ENCODE measurements at places on chromosomes 1 and 21. TPM values are rescaled to one million over a fixed set of nuclear protein-coding genes. Genes with fewer than 3 reads are reported as not detected.
A peak's percentile ranks its signal among the peaks of the same experiment; 100 is the strongest.

- no peak for DNase-seq
- no peaks in the 10 kb centered on the region for H3K36me3 ChIP-seq
- no peaks in the 10 kb centered on the region for H3K27me3 ChIP-seq
- no peak overlapping the region for H3K4me3 ChIP-seq
- no peaks in the 10 kb centered on the region for H3K4me1 ChIP-seq
Measured at GRCh38 chr21:38721958-38722357, 83.8 kb upstream of the ETS2 start.

DNA sequence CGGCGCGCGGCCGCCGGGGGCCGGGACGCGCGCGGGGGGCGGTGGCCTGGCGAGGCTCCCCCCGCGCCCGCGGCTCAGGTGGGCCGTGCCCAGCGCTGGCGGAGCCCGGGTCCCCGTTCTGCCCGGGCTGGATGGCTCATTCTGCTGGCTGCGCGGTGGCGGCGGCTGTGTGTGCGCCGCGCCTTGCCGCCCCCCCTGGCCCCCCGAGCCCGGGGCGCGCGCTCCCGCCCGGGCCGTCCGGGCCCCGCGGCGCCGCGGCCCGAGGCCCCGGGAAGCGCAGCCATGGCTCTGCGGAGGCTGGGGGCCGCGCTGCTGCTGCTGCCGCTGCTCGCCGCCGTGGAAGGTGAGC is at the start of gene EPHB2:
TSS of gene EPHB2 (plus strand) at position 139 of the 349 bp plus-strand sequence. CDS start at position 283, 144 bp downstream.
- H3K4me3 ChIP-seq: peak within 1 kb of the TSS; percentile 62
- H3K36me3 ChIP-seq: no peaks in the 10 kb centered on the region
- peaks cover 21% of the 10 kb centered on the region for H3K4me1 ChIP-seq
- H3K27ac ChIP-seq: no peak within 1 kb of the TSS

- no peak overlapping the region for H3K4me3 ChIP-seq
- H3K36me3 ChIP-seq: no peaks in the 10 kb centered on the region
- no peak for DNase-seq
- H3K27me3 ChIP-seq: peaks cover 16% of the 10 kb centered on the region
- peaks cover 10% of the 10 kb centered on the region for H3K4me1 ChIP-seq
Measured at GRCh38 chr1:25004355-25004754, 74.3 kb upstream of the RUNX3 start.

GRCh38 chr1:27144049-27144748 is 10.7 kb downstream of the SLC9A1 start:
- no peak overlapping the region for H3K4me3 ChIP-seq
- no peaks in the 10 kb centered on the region for H3K36me3 ChIP-seq
- no peaks in the 10 kb centered on the region for H3K27me3 ChIP-seq
- no peak for DNase-seq
- peaks cover 81% of the 10 kb centered on the region for H3K4me1 ChIP-seq

Gene KRTAP11-1
- total RNA-seq: 3.2 TPM

Gene MNDA
- 3.7 TPM for total RNA-seq

DNA sequence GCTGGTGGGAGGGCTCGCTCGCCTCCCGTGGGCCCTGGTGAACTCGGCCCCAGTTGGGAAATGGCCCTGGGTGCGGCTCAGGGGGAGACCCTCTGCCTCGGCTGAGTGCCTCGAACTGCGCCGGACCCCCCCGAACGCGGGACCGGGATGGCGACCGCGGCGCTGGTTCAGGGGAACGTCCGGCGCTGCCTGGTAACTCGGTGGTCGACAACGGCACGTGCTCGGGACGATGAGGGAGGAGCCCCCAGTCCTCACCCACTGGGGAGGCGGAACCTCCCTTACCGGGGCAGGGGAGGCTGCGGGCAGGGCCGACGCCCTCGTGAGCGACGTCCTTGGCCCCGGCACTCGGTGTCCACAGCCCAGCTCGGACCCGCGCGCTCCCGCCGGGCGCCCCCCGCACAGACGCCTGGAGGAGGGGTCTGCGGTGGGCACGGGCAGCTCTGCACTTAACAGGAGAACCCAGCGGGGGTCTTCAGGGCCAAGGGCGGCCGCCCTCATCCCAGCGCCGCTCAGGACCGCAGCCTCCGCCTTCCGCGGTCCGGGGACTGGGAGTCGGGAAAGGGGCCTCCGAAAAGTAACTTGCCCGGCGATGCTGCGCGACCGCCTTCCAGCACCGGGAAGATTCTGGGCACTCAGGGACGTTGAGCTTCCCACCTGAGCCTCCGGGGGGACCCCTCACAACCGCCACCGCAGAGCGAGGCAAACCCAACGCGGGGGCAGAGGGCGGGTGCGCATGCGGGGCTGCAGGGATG is 1.7 kb downstream of the HES4 start:
- peaks cover 48% of the 10 kb centered on the region for H3K4me1 ChIP-seq
- DNase-seq: peak; percentile 64
- peaks cover 65% of the 10 kb centered on the region for H3K27me3 ChIP-seq
- H3K4me3 ChIP-seq: peak overlapping the region; percentile 56

Gene CNIH3
- total RNA-seq: 6.7 TPM

- peaks cover 26% of the 10 kb centered on the region for H3K4me1 ChIP-seq
- no peak overlapping the region for H3K27ac ChIP-seq
Measured at GRCh38 chr1:219184337-219184736, 10.7 kb downstream of the LYPLAL1 start.

DNA sequence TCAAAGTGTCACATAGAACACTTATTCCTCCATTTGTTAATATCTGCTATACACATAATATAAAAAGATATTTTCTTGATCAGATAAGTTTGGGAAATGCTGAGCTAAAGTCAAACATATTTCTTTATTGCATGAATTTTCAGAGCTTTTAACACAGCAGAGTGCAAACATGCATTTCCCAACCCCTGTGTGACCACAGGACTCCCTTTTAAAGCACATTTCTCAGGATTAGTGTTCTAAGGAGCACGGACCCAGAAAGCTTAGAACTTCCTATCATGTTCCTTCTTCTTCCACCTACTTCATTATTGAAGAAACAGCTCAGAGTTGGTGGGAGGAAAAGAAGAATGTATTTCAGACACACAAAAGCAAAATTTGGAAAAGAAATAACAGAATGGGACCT is 109.1 kb upstream of the CDC42BPA start:
- DNase-seq: no peak
- no peaks in the 10 kb centered on the region for H3K27me3 ChIP-seq
- no peak overlapping the region for H3K27ac ChIP-seq
- no peaks in the 10 kb centered on the region for H3K36me3 ChIP-seq

- H3K36me3 ChIP-seq: peaks cover 57% of the 10 kb centered on the region
- H3K4me1 ChIP-seq: peaks cover 64% of the 10 kb centered on the region
- H3K4me3 ChIP-seq: peak overlapping the region; percentile 98
- no peak for DNase-seq
- H3K27me3 ChIP-seq: no peaks in the 10 kb centered on the region
Measured at GRCh38 chr1:150575072-150575489, 4.3 kb downstream of the MCL1 start.

GRCh38 chr1:189939967-189940366 is 537.7 kb downstream of the BRINP3 start:
- no peaks in the 10 kb centered on the region for H3K36me3 ChIP-seq
- DNase-seq: no peak

DNA sequence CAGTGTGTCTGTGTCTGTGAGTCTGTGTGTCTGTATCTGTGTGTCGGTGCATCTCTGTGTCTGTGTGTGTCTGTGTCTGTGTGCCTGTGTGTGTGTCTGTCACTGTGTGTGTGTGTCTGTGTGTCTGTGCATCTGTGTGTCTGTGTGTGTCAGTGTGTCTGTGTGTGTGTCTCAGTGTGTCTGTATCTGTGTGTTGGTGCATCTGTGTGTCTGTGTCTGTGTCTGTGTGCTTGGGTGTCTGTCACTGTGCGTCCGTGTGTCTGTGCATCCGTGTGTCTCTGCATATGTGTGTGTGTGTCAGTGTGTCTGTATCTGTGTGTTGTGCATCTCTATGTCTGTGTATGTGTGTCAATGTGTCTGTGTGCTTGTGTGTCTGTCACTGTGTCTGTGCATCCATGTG is 44.7 kb upstream of the POFUT2 start:
- H3K27me3 ChIP-seq: peaks cover 13% of the 10 kb centered on the region
- H3K27ac ChIP-seq: no peak overlapping the region
- DNase-seq: peak; percentile 31
- no peak overlapping the region for H3K4me3 ChIP-seq
- H3K36me3 ChIP-seq: no peaks in the 10 kb centered on the region

DNA sequence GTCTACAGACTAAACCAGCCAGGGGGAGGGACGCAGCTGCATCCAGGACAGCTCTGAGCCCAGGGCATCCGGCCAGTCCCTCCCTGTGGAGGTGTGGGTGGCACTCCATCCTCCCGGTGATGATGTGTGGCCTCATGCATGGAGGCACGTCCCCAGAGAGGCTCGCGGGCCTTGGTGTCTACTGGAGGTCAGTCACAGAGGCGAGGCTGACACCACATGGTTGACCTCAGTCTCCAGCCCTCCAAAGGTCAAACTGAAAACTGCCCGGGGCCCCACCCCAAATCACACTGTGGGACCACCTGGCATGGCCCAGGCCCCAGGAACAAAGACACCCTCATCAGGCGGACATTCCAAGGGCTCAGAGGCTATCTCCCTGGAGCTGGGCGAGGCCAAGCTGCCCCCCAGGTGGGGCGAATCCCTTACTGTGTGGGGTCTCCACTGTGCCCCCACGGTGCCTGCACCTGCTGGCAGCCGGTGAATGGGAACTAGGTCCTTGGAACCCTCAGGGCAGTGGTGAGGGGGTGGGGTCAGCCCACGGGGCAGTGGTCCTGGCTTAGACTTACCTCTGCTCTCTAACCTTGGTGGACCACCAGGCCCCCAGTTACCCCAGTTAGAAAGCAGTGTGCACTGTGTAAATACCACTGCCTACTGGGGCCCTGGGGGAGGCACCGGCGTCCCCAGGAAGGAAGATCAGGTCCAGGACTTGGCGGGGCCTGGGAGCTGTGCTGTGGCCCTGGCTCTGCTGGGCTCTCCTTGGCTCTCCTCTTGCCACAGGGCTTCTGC is 49.1 kb downstream of the TRPM2 start:
- H3K4me1 ChIP-seq: no peaks in the 10 kb centered on the region
- DNase-seq: peak; percentile 77
- no peaks in the 10 kb centered on the region for H3K27me3 ChIP-seq
- H3K36me3 ChIP-seq: no peaks in the 10 kb centered on the region

GRCh38 chr1:176926330-176927086 is 238.0 kb downstream of the ASTN1 start:
- no peaks in the 10 kb centered on the region for H3K36me3 ChIP-seq
- H3K4me1 ChIP-seq: peaks cover 4% of the 10 kb centered on the region
- no peak overlapping the region for H3K4me3 ChIP-seq
- no peak for DNase-seq
- H3K27ac ChIP-seq: no peak overlapping the region

Gene KIAA1614
- 4.4 TPM for total RNA-seq

Gene ADAMTSL4
- 7.2 TPM for total RNA-seq

DNA sequence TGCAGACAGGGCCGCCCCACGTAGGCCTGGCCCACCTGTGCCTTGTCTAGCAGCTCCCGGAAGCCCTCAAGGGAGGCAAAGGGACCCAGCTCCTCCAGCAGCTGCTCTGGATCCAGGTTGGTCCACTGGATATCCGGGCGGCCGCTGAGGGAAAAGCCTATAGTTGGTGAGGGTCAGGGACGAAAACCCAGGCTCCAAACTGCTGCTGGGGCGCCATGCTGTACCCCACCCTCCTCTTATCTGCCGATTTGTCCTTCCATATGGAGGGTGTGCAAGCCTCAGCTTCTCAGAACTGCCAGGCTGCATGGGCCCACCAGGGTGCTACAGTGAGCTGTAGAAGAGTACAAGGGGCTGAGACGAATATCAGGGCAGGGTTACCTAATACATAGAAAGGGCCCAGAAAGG is 12.2 kb downstream of the PTCH2 start:
- no peaks in the 10 kb centered on the region for H3K27me3 ChIP-seq
- no peak for DNase-seq
- peaks cover under 1% of the 10 kb centered on the region for H3K4me1 ChIP-seq
- H3K27ac ChIP-seq: no peak overlapping the region
- no peak overlapping the region for H3K4me3 ChIP-seq
- no peaks in the 10 kb centered on the region for H3K36me3 ChIP-seq

- H3K27me3 ChIP-seq: peaks cover 85% of the 10 kb centered on the region
- H3K36me3 ChIP-seq: no peaks in the 10 kb centered on the region
- peaks cover 27% of the 10 kb centered on the region for H3K4me1 ChIP-seq
- no peak for DNase-seq
- H3K27ac ChIP-seq: peak overlapping the region; percentile 34
- H3K4me3 ChIP-seq: peak overlapping the region; percentile 71
Measured at GRCh38 chr1:110606657-110607535, 738 bp upstream of the KCNA2 start.

Gene ERI3
- 23.3 TPM for total RNA-seq

Gene TNFRSF14
- 47.4 TPM for total RNA-seq

DNA sequence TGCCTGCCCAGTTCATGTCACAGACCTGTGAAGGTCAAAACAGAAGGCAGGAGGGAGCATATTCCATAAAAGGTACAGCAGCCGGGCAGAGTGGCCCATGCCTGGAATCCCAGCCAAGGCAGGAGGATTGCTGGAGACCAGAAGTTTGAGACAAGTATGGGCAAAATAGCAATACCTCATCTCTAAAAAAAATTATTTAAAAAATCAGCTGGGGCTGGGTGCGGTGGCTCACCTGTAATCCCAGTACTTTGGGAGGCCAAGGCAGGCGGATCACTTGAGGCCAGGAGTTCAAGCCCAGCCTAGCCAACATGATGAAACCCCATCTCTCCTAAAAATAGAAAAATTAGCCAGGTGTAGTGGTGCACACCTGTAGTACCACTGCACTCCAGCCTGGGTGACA is 64.5 kb downstream of the RUNX3 start:
- H3K36me3 ChIP-seq: no peaks in the 10 kb centered on the region
- no peak for DNase-seq
- no peaks in the 10 kb centered on the region for H3K4me1 ChIP-seq
- H3K27ac ChIP-seq: no peak overlapping the region
- peaks cover 35% of the 10 kb centered on the region for H3K27me3 ChIP-seq
- no peak overlapping the region for H3K4me3 ChIP-seq

- DNase-seq: no peak
- H3K36me3 ChIP-seq: no peaks in the 10 kb centered on the region
- no peaks in the 10 kb centered on the region for H3K4me1 ChIP-seq
- no peak overlapping the region for H3K27ac ChIP-seq
Measured at GRCh38 chr1:206143537-206144172, 26.5 kb upstream of the AVPR1B start.

GRCh38 chr1:17734609-17735008 is 20.5 kb upstream of the ACTL8 start:
- no peaks in the 10 kb centered on the region for H3K4me1 ChIP-seq
- H3K36me3 ChIP-seq: no peaks in the 10 kb centered on the region
- no peak for DNase-seq
- H3K27ac ChIP-seq: no peak overlapping the region
- peaks cover 34% of the 10 kb centered on the region for H3K27me3 ChIP-seq

Gene NAV1
- total RNA-seq: 17.4 TPM

DNA sequence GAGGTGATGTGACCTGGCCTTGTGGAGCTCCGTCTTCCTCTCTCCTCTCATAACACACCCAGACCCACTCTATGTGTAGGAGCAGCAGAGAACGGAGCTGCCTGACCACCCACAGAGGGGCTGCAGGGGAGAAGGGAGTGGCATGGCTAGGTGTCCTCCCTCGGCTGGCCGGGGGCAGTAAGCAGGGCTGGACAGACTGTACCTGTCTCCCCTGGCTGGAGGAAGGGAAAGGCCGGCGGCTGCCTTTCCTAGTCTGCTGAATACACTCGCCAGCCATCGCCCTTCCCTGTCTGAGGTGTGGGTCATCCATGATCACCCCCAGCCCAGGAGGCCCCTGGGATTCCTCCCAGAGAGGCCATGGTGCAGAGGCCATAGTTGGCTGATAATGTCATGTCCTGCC is 187.2 kb upstream of the AJAP1 start:
- no peaks in the 10 kb centered on the region for H3K4me1 ChIP-seq
- DNase-seq: no peak
- H3K27me3 ChIP-seq: no peaks in the 10 kb centered on the region
- no peaks in the 10 kb centered on the region for H3K36me3 ChIP-seq
- no peak overlapping the region for H3K27ac ChIP-seq

All from suprapubic skin (tissue), 4 donors.